ENCODE measurements at places on chromosomes 12 and 14.

GRCh38 chr12:39105111-39105510 is 199.7 kb upstream of the CPNE8 start:
- DNase-seq = no peak

GRCh38 chr14:81272317-81272716 is 51.6 kb upstream of the GTF2A1 start:
- no peak for DNase-seq

DNA sequence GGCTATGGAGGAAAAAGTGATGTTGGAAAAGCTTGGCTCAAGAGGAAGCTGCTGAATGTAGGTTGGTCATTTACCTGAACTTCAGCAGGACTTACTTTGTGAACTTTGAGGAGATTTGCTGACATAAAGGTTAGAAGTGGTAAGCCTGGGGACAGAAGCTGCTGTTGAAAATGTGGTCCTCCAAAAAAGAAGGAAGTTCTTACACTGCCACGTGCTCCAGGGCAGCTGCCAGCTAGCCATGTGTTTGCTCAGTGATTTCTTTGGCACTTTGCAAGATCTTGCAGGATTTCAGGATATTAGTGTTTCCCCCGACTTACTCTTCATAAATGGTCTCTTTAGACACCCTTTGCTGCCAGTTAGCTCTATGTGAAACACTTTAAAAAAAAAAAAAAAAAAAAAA is 14.8 kb upstream of the DYRK2 start:
- peak; percentile 25 for DNase-seq

DNA sequence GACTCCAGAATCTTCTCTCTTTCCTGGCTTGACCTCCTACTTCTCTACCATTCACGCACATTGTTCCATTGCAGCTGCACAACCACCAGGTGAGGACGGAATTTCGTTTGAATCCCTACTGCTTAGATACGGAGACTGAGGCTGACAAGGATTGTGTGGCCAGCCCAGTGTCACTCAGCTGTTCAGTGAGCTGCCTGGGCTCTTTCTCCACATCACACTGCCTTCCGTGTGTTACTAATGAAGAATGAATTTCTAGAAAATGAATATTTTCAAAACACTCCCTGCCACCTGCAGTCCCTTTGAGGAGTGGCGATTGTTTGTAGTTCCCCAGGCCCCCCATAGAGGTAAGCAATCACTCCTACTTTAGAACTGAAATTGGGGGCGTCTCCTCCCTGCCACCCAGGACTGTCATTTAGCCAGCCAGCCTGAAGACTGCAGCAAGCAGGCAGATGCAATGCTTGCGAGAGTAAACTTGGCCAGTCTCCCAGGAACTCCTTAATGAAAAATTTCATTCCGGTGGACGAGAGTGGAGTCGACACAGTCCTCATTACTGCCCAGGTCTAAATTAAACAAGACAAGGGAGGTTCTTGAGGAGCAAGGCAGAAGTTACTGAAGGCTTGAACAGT is 239.7 kb downstream of the SLC41A2 start:
- DNase-seq = peak; percentile 58

DNA sequence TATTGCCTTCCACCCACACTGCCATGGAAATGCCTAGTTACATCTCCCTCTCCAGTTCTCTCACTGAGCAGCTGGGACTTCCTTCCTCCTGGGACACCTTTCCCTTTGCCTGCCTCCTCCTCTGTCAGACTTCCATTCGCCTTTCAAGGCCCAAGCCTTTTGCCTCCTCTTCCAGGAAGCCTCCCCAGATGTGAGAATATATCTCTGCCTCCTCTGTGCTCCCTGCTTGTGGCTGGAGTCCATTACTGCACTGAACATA is 3.1 kb downstream of the IFI27L2 start:
- DNase-seq = no peak

GRCh38 chr14:99862136-99862535 is 68.9 kb downstream of the EML1 start:
- DNase-seq = no peak

DNA sequence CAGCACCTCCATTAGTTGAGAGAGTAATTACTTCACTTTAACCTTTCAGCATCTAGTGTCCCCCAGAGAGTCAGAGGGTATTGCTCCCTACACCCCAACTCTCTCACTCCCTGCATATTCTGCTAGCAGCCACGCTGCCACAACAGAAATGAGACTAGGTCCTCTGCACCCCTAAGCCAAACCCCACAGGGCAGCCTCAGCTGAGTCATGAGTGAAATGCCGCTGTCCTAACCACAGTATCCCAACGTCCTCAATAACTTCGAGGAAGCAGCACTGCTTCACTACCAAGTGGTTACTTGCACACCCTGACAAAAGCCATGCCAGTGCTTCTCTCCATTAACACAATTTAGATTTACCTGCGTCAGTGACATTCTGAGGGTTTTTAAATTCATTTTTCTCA is 6.9 kb upstream of the LYZ start:
- no peak for DNase-seq

DNA sequence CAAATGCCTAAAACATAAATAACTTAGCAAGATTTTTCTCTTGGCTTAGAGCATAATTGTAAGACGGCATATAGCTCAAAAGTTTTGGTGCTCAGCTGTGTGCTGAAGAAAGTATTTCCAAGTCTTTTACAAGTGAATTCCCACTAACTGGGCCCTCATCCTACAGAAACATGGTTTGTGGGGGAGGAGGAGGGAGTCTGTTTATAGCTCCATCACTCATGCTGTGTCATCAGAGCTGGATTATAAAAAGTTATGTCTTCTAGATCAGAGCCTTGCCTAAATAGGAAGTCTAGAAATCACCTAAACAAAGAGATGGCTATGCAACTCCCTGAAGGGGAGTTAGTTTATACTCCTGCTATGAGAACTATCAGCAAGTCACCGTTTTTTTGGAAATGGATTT is 65.9 kb upstream of the OTOGL start:
- DNase-seq = no peak

- no peak for DNase-seq
Observed at GRCh38 chr12:132178801-132179401, 34.6 kb downstream of the NOC4L start.

- DNase-seq = no peak
Observed at GRCh38 chr12:71243370-71243769, 85.6 kb upstream of the TSPAN8 start.

GRCh38 chr14:65465584-65465983 is 53.1 kb downstream of the FUT8 start:
- no peak for DNase-seq

DNA sequence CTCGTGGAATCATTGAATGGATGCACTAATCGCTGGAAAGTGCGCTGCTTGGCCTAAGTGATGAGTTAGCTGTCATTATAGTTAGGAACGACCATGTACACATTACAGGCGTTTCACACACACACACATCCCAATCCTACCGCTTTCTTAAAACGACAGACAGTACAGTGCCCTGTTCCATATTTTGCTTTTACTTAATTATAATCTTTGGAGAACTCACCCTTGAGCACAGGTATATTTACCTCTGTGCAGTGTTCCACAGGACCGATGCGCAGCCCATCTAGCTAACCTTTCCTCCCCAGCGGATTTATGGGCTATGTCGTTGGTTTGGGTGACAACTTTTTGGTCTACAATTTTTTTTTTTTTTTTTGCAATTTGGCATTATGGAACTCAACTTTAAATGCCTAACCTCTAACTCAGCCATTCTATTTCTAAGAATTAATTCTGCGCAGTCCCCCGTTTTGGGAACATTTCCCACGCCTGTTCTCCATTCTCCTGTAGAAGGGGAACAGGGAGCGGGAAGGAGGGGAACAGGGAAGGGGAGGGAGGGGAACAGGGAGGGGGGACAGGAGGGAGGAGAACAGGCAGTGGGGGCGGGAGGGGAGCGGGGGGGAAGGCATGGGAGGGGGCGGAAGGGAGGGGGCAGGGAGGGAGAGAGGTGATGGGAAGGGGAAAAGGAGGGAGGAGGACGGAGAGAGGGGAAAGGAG is 663 bp upstream of the ULK1 start:
- DNase-seq = no peak

GRCh38 chr14:54818201-54819133 is 84.2 kb downstream of the GCH1 start:
- no peak for DNase-seq

GRCh38 chr14:27672047-27672446 is 1074.2 kb upstream of the NOVA1 start:
- no peak for DNase-seq

GRCh38 chr14:72844524-72844923 is 49.4 kb downstream of the DPF3 start:
- no peak for DNase-seq

DNA sequence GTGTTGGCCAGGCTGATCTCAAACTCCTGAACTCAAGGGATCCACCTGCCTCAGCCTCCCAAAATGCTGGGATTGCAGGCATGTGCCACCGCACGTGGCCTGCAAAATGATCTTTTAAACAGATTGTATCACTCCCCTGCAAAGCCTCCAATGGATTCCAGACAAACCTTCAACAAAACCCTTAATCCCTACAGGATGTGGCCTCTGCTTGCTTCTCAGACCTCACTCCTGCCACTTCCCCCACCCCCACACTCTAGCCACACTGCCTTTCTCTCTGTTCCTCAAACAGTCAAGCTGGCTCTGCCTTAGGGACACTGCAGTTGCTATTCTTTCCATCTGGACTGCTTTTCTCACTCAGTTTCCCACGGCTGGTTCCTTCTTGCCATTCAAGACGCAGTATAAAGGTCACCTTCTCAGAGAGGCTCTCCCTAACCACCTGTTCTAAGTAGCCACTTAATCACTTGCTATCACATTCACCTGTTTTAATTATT is 47.3 kb upstream of the TMED10 start:
- no peak for DNase-seq

DNA sequence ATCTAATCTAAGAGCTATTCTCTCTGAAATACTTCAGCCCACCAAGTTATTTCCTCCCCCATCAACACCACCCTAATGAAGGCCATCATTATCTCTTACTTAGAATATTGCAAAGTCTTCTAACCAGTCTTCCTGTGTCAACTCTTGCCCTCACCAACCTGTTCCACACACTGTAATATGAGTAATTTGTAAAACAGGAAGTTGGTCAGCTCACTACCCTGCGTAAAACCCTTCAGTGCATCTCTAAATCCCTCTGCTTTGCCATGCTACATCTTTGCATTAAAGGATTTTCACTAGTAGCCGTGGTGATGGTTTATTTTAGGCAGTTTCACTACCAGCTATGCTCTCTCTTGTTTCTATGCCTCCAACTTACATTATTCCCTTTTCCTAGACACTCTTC is 70.0 kb downstream of the KIF21A start:
- no peak for DNase-seq

DNA sequence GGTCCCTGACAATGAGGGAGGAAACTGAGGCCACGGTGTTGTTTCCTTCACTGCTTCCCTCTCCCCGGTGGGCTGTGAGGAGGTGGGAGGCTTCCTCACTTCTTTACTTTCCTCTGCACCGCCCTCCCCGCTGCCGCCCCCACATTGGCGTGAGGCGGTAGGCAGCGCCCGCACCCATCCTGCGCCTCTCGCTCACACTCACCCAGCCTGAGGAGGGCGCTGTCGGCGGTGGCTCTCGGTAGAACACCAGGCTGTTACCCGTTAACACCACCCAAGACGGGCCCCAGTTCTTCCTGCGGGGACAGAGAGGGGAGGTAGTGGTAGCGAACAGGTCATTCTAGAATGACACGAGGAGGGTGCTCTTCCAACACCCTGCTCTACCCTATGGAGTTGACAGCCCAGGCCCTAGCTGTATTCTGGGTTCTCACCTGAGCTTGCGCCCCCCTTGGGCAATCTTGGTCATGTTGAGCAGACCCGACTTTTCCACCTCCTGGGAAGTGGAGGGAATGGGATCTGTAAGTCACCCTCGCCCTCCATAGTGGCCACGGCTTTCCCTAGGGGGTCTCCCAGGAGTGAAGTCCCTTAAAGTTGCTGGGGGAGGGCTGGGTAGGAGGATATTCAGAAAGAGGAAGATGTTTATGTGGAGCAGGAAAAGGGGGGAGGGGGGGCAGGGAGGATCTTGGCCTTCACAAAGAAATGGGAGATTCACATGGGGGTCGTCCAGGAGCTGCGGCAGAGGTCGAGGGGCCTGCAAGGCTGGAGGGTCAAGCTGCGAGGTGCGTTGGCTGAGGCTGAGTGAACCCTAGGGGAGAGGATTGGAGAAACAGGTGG is 3.3 kb downstream of the ARHGAP9 start:
- DNase-seq = no peak

GRCh38 chr14:104217486-104218360 is 79.3 kb downstream of the KIF26A start:
- no peak for DNase-seq

DNA sequence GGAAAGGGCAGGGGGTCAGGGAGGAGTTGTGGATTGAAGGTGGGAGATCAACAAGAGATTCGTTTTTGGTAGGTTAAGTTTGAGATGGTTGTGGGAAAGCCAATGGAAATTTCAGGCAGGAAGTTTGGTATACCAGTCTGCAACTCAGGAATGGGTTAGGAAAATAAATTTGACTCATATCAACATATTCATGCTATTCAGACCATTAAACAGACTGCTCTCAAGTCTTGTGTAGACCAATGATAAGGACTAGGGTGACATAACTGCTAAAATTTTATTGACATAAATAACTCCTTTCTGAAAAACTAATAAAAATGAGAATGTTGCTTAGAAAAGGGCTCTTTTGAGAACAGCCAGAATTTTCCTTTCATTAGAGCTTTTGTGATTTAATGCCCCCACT is 60.0 kb downstream of the PLEKHA5 start:
- DNase-seq = no peak

DNA sequence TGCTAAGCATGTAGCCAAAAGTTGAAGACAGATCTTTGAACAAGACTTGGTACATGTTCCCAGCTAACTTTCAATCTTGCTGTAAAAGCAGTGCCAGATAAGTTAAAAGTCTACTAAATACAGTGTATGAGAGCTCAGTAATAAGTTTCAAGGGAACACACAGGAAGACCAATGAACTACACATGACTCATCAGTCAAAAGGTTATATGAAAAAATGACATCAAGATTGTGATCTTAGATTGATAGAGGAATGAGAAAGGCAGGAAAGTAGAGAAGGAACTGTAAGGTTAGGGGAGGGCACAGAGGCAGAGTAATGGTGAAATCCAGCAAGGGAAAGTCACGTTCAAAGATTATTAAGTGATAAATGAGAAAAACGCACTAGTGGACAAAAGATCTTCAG is 249.9 kb upstream of the FLRT2 start:
- DNase-seq = no peak

GRCh38 chr12:94663702-94664101 is 13.3 kb upstream of the TMCC3 start:
- DNase-seq = no peak

GRCh38 chr12:114090211-114090610 is 124.1 kb upstream of the RBM19 start:
- no peak for DNase-seq

Measured in NCI-H446 treated with DMSO at 0.1 percent for 48 hours (cell line).